Stimulated activated naive CD8-positive, alpha-beta T cell treated with anti-CD3 and anti-CD28 coated beads, Interleukin-15, Interleukin-2, amounts not matched to agents 100 U/mL and 50 U/mL, for 24 hours (primary cell): ENCODE measurements at places on chromosomes 6 and 20.

DNA sequence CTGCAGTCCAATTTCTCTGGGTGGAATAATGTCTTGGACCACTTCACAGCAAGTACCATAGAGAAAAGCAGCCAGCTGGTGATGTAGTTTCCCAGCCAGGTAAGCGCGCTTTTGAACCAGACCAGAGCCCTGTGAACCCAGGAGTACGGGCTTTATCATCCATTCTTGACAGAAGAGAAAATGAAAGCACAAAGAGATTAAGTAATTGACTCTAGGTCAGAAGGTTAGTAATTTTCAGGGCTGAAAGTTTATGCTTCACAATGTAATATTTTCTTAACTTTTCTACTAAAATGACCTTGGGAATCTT is 7.1 kb upstream of the UST start:
- no peak for DNase-seq

GRCh38 chr20:49961413-49961812 is 21.4 kb upstream of the SNAI1 start:
- no peak for DNase-seq

GRCh38 chr6:13689511-13690256 is 22.0 kb downstream of the RANBP9 start:
- DNase-seq: no peak

DNA sequence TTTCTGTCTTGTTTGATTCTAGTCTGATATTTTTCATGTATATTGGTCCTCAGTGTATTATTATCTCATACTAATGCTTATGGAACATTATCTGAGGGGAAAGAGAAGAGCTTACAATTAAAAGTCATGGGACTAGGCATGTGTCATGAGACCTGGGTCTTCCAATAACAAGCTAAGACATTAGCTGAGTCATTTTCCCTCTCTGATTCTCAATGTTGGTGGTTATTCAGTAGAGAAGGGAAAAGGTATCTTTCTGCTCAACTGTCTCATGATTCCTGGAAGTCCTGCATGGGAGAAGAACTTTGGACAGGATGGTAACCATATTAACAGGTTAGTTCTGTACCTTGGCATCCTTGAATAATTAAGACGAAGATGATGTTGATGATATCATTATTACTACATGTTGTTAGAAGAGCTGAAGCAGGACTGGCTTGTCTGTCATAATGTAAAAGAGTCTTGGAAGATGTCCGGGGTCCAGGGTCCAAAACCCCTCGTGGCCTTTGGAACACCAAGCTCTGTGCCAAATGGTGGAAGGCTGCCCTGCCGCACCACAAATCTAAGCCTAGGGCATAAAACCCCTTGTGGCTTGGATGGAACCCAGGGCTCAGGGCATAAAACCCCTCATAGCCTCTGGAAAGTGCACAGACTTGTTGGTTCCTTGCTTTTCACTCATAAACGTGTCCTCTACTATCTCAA is 19.1 kb downstream of the TRIM38 start:
- no peak for DNase-seq

DNA sequence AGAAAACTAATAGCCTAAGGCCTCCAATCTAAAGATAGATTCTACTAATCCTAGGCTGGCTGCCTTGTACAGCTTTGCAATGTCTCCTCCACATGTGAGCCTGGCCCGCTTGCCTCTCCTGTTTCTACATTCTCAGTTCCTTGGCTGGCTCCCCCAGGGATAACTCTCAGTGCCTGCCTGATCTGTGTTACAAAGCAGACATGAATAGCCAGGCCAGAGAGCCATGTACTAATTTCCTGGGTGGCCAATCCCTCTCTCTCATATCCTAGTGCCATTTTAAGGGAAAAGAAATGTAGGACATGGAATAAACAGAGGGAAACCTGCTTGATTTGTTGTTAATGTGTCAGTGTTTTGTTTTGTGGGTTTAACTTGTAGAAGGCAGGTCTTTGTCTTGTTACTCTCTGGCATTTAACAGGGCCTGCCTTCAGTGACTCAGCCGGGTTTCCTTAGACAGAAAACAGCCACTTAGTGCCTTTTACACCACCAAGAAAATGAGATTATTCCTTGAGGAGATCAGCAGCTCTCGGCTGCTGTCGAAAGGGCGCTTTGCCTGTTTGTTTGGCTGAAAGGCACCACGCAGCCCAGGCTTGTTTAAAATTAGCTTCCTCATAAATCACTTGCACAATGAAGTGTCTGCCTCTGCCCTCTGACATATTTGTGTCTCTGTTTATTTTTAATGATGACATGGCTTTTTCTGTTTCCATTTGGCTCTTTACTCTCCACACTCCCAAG is 702.7 kb downstream of the MAFB start:
- DNase-seq: no peak

GRCh38 chr6:80133020-80133419 is 26.5 kb downstream of the BCKDHB start:
- peak; percentile 6 for DNase-seq

GRCh38 chr20:37992802-37993409 is 40.4 kb downstream of the TTI1 start:
- peak; percentile 20 for DNase-seq
